ENCODE measurements at places on chromosomes 12 and 14.
A peak's percentile ranks its signal among the peaks of the same experiment; 100 is the strongest.

DNA sequence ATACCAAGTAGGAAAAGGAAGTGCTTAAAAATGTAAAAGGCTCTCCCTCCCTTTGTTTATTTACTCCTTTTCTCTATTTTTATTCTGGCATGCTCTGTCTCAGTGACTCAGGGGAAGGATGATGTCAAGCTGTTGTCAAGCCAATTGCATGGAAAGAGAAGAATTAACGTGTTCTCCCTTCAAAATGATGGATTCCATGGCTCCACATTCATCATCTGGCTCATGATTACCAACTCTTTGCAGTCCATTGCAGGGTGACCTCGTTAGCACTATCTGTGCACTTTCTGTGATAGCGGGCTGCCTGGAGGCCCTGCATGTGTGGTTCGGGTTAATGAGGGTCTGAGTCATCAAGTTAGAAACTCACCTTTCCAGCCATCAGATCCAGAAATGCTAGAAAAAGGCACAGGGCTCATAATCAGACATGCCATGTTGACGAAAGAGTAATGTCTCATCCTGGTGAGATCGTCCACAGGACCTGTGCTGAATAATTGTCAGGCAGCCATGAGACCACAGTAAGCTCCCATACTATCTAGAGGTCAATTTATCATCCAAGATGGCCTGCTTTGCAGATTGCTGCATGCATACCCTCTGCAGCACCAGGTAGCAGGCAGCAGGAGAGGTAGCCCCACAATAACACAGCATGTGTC, 79.2 kb upstream of the BTG1 start:
- DNase-seq = no peak

DNA sequence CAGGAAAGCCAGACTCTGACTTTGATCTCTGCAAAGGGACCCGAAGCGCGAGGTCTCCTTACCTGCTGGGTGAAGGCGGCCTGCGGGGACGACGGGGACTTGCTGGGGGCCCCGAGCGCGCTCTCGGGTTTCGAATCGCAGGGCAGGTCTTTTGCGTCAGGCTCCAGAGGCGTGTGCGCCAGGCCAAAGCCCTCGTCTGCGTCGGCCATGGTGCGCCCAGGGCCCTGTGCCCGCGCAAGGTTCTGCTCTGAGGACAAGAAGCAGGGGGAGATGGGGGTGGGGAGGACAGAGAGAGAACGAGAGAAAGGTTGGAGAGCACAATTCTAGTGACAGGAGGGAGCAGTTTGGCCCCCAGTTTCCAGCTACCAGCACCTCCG, 2.3 kb downstream of the TBX5 start:
- DNase-seq = no peak

DNA sequence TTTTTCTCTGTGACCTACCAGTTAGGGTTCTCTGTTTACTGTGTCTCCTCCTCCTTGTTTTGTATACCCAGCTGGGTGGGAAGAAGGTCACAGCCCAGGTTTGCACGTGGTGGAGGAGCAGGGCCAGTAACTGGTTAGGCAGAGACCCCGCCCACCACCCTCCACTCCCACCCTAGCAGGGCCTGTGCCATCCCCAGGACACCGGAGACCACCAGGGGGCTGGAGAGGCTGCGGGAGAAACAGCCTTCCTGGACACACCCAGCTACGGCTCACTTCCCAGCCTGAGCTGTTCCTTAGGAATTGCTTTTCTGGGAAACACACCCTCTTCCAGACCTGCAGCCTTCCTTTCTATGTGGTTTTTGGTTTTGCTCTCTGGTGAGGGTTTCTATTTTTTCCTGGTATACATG, 21.1 kb downstream of the BDKRB2 start:
- no peak for DNase-seq

DNA sequence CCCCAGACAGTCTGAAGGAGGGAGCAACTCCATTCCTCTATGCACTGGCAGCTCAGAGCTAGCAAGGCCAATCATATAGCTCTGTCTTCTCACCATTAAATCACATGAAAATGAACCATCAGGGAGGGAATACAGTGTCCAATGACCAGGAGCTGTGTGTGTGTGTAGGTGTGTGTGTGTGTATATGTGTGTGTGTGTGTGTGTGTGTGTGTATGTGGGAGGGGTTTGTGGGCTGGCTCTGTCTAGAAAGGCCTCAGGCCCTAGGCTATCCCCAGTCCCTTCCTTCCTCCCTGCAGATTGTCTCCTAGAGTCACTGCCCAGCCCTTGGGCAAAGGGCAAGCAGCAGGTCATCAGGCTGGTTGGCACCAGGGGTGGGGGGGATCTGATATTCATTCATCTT, 5.7 kb upstream of the SUSD6 start:
- no peak for DNase-seq

- DNase-seq = no peak
Observed at GRCh38 chr12:67665679-67666078, 17.1 kb downstream of the DYRK2 start.

GRCh38 chr12:55681142-55682077, 26.3 kb downstream of the ITGA7 start:
- no peak for DNase-seq

GRCh38 chr12:110688446-110689280, at the start of gene HVCN1:
HVCN1 (minus strand) TSS chr12:110689115; CDS start chr12:110683245, 5,870 bp downstream.
- no peak for DNase-seq

DNA sequence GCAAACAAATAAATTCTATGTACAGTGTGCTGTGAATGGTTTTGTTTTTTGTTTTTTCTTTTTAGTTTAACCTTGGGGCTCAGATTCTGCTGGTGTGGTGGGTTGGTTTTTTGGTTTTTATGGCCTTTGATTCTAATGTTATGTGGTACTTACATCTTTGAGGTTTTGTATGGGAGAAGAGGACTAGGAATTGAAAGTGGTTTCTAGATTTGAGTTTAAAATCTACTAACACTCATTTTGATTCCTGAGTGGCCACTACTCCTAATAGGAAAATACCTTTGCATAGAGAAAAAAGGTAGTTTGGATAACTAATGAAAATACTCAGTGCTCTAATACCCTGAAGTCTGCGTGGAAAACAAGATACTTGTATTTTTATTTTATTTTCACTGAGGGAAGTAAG, 137.7 kb downstream of the MON2 start:
- no peak for DNase-seq

GRCh38 chr14:59419303-59419702, 45.9 kb downstream of the GPR135 start:
- no peak for DNase-seq

GRCh38 chr14:68884031-68885030, 91.5 kb upstream of the ZFP36L1 start:
- no peak for DNase-seq

DNA sequence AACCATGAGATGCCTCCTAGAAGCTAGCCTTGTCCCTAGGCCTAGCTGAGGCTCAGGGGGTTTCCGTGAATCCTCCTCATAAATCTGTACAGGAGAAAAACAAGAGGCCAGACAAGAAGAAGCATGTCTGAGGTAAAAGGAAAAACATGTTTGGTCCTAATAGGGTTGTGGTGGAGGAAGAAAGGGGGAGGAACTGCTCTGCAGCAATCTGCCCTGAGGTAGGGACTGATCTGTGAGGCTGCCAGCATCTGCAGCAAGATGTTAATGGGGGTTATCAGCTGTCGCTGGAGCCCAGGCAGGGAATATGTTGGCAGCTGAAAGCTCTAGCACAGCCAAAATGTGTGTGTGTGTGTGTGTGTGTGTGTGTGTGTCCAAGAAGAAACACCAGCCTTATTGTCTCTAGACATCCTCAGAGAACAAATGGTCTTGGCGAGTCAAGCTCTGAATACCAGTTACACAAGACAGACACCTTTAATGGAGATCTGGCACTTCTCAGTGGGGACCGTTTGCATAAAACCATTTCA, 218.5 kb downstream of the NUAK1 start:
- peak; percentile 34 for DNase-seq

GRCh38 chr12:79895071-79895470, 39.8 kb downstream of the PPP1R12A start:
- no peak for DNase-seq

DNA sequence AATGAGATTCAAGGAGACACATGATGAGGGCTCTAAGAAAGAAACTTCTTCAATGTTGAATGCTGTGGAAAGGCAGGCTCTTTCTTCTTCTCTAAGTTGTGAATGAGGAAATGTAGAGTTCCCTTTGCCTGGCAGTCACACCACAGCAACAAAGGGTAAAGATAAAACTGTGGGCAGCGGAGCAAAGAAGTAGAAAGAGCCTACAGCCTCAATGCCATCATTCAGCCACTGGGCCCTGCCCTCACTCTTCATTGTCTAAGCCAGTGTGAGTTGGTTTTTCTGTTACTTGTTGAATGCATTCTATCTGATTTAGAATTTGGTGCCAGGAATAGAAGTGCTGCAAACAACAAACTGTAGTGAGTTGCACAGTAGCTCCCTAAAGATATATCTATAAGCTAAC, 12.2 kb downstream of the SDR9C7 start:
- DNase-seq = no peak

- DNase-seq = no peak
Observed at GRCh38 chr12:64103825-64104740, 118.0 kb downstream of the KICS2 start.

DNA sequence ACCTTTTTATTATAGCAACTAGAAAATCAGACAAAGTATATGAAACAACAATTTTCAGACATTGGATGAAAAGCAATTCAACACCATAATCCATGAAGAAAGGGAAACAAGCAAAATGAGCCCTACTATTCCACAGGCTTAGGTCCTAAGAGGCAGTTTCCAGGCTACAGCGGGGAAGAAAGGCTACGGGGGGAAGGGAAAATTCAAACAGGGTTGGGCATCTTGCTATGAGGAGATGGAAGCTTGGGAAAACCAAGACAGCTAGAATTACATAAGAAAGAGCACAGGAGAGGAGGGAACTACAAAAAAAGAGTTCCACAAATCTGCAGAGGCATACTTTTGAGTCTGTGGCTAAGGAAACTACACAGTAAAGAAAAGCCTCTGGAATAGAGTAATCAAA, 356.0 kb upstream of the CLEC14A start:
- no peak for DNase-seq

- peak; percentile 81 for DNase-seq
Observed at GRCh38 chr12:48414021-48414420, 58.3 kb upstream of the ANP32D start.

DNA sequence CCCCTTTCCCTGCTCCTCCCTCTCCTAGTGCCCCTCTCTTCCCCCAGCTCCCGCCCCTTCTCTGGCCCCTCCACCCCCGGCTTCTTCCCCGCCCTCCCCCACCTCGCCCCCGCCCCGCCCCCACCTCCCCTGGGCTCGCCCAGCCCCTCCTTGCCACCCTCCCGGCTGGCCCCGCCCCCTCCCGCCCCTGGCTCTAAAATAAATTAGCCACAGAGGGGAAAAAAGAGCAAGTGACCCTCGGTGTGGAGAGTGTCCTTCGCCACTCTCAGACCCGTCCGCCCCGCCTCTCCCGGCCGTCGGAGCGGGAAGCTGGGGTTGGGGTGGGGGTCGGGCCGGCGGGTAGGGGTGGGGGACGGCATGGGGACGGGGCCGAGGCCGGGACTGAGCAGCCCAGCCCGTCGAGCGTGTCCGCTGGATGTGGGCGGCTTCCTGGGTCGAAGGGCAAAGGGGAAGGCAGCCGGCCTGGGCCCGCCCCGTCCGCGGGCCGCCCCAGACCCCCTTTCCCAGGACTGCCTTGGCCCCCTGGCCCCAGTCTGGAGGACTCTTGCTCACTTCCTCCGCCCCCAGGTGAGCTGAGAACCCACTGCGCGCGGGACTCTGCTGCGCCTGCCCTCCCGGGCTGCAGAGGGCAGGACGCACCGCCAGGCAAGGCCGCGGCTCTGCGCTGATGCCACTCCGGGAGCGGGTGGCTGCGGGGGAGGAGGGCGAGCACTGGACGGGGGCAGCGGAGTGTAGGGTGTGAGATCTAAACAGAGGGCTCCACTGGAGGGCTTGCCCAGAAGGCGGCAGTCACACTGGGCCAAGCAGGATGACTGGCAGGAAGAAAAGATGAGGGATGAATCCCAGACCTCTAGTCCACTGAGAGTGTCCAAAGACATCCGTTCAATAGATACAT, 570 bp upstream of the FIGNL2 start:
- no peak for DNase-seq

- DNase-seq = no peak
Observed at GRCh38 chr12:101941306-101942249, 64.2 kb downstream of the DRAM1 start.

DNA sequence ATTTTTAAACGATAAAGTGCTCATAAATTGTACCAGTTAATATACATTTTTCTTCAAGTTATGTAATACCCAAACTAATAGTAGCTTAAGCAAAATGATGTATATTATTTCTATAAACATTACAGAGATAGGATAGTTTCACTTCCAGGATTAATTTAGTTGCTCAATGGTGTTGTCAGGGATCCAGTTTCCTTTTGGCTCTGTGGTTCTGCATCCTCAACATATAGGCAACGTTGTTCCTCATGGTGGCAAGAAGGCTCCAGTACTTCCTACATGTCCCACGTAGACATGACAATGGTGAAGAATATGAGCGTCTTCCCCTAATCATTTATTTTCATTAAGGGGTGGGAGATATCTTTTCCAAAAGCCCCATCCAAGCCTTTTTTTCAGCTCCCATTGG, 60.7 kb upstream of the DCD start:
- no peak for DNase-seq

- no peak for DNase-seq
Observed at GRCh38 chr12:38689195-38689594, 216.2 kb downstream of the CPNE8 start.

DNA sequence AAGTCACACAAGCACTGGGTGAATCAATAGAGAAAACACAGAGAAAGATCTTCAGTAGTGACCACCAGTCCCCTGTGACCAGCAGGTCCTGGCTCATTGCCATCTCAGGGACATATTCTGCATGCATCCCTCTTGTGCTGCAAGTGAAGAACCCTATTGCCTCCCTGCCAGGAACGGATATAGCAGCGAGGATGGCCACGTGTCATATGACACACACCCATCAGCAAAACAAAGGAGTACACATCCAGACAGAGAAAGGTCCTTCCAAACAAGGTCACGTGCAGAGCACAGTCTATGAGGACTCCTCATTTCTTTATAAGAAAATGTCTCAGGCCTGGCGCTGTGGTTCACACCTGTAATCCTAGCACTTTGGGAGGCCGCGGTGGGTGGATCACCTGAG, 638.4 kb downstream of the FLRT2 start:
- no peak for DNase-seq

- DNase-seq = peak; percentile 31
Observed at GRCh38 chr12:101685092-101685491, 12.3 kb upstream of the CHPT1 start.

DNA sequence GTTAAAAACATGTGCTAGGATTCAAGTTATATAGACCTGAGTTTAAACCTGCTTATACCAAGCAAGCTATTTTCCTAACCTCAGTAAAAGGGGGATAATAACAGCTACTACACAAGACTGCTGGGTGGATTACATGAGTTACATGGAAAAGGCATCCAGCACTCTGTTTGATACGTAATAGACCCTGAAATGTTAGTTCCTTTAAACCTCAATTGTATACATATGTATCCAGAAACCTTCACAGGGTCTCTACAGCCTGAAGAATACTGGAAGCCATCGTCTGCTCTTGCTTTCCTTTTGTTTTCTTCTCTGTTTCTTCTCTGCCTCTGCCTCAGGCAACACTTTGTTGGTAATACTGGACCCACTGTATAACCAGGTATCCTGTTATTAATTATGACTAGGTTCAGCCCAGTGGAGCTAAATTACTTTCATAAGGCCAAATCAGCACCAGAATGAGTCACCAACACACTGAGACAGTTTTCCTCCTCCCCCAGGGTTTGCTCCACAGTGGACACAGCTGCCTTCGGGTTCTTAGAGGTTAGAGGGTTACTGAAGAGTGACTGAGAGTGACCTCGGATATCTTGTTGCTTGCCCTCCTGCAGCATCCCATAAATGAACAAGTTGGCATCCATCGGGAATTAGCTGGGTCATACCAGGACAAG, 127.1 kb downstream of the CAPZA3 start:
- DNase-seq = no peak
